ENCODE measurements at places on chromosomes 11 and 22.

GRCh38 chr22:22422629-22423112, 85.9 kb downstream of the ZNF280B start:
- DNase-seq: peak; percentile 1

GRCh38 chr11:26088391-26088790, 243.5 kb upstream of the ANO3 start:
- peak; percentile 29 for DNase-seq

DNA sequence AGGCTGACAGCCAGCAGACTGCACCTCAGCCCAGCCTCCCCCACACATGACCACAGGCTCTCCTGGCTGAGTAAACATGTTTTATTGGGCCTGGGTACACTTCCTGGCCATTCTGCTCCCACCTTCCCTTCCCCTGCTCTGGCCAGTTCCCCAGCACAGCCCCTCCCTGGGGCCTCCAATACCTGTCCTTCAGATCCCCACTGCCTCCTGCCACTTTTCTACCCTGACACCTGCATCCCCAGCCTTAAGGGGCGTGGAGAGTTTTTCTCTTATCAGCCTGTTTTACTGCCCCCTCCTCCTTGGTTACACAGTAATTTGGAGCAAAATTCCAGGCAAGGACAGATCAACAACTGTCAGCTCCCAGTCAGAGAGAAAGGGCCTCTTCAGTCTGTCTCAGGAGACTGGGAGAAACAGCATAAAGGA, at the start of gene ISX:
ISX (plus strand) TSS at position 363 of the 423 bp plus-strand sequence. CDS start 930 bp downstream, outside the sequence.
- no peak for DNase-seq

DNA sequence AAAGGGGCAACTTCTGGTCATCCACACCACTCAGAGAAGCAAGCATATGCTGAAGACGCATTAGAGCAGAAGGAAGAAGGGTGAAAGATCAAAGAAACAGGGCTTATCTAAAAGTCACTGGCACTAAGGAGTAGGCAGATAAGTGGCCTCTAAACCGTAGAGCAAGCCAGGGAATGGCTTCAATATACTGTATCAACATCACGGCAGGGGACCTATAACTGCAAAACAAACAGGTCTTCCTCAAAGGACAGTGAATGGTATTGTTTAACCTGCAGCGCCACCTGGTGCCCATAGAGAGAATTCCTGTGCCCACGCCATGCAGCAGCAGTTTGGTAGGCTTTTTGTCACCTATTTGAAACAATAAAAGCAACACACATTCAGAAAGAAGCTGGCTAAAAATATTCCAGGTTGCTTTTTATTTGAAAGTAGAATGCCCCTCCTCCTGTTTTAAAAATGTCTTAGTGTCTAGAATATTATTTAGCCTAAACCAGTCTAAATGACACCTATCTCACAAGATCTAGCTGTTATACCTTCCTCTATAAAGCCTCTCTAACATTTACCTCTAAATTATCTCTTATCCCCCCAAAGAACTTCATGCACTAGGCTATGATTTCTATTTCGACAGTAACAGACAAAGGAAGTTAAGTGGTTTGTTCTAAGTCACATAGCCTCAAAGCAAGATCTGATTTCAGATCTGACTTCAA, 21.8 kb downstream of the SNX19 start:
- no peak for DNase-seq

DNA sequence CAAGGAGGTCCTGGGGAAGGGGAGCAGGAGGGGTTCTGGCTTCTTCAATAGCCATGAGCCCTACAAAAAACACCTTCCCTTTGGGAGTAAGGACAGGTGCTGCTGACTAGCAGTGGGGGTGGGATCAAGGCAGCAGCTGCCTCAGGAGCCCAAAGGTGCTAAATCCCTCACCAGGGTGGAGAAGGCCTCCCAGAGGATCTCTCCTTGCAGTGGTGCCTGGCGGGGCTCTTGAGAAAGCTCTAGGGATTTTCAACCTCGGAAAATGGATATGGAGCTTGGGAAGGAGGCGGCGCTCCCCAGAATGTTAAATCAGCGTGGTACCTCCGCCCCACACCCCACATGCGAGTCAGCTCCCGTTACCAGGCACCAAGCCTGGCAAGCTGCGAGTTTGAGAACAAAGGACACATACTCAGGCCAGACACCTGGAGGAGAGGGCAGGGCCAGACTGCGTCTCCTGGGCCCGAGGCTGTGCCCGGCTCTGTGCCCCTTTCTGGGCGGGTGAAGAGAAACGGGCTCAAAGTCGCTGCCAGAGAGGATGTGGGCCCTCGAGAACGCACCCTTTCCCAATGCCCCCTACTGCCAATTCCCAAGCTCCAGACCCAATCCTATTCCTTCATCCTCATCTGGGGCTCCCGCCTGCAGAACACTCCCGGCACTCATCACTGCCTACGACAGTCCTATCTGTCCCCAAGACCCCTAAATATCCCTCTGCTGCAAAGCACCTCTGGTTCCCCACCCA, 139.0 kb downstream of the BRD1 start:
- DNase-seq: no peak

DNA sequence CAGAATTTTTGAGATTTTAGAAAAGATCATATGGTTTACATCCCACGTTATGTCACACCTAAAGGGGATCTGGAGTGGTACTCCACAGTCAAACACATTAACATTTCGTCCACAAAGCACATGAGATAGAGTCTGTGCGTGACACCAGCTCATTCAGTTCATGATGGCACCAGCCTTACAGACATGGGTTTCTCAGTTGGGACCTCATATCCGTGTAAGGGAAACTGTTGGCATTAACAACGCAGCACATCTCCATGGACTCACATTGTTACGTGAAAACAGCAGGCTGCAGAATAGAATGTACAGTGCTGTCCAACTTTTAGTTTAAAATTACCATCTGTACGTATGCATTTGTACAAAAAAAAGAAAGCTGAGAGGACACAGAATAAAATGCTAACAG, 14.0 kb downstream of the RIC8A start:
- no peak for DNase-seq

- DNase-seq: no peak
Observed at GRCh38 chr11:126139111-126140091, 72.0 kb downstream of the RPUSD4 start.

DNA sequence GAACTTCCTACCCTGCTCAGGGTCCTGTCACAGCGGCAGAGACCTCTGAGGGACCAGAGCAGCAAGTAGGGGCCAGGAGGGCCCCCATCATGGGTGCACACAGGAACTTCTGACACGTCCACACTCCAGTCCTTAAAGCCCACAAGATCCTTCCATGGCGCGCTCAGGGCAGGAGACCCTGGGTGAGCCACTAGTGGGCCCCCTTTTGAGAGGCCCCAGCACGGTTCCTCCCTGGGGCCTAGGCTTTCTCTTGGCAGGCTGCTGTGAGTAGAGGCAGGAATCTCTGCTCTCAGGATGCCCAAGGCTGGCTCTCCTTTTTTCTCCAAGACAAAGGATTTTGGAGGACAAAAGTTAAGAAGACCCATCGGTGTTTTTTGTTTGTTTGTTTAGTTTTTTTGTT, 22.4 kb downstream of the RPS6KA4 start:
- DNase-seq: no peak

- no peak for DNase-seq
Observed at GRCh38 chr11:119880143-119880542, 151.1 kb upstream of the NECTIN1 start.

DNA sequence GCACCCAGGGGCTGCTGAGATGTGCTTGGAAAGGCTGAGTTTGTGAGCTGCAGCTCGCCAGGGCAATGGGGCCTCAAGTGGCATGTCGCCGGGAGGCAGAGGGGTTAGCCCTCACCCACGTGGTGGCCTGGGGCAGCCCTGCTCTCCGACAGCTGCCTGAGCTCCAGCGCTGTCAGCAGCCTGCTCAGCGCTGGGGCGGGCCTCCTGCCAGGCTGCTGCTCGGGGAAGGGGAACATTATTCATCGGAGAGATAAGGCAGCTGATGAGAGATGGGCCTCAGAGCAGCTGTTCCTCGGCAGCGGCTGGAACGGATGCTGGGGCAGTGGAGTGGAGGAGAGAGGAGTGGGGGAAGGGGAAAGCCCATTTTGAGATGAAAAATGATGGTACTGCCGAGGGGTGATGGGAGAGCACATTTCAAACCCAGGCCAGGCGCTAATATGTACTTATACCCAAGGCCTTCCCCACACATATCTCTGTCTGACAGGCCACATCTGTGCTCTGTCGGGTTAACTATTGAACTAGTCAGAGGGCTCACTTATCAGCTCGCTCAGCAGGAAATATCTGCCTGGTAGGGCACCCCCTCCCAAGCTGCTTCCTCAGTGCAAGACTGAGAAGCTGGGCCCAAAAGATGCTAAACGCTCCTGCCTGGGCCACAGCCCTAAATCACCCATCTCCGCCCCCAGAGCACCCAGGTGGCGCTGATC, 79.5 kb downstream of the TIMP3 start:
- no peak for DNase-seq

DNA sequence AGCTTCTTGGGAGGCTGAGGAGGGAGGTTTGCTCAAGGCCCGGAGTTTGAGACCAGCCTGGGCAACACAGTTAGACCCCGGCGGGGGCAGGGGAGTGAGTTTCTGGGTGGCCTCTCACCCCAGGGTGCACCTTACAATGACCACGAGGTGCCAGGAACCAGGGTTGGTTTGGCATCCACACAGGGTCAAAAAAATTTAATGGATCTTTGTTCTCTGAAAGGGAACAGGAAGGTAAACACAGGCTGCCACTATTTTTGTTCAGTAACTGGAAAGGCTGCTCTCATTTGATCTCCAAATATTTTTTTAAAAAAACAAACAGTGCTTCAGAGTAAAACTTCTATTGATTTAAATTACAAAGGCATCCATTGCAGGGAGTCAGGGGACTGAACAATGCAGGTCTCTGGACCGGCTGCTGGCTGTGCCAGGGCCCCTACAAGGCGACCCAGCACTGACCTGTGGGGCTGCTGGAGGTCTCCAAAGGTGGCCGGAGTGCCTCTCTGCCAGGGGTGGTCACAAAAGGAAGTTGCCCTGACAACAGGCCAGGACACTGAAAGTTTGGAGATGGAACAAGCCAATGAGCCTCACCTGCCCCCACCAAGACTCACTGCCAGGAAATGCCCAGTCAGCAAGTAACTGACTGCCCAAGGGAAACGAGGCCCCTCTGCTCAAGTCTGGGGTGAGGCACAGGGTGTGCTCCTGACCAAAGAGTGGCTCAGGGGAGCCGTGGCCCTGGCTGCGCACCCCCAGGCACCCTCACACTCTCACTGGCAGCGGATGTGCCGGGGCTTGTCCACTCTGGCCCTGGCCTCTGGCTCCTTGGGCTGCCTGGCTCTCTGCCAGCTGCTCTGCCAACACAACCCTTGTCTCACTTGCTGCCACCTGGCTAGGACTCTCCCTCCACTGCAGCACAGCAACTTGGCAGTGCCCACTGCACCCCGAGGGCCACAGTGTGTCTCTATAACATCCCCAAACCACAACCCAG, 51.8 kb downstream of the ARFGAP3 start:
- DNase-seq: no peak

DNA sequence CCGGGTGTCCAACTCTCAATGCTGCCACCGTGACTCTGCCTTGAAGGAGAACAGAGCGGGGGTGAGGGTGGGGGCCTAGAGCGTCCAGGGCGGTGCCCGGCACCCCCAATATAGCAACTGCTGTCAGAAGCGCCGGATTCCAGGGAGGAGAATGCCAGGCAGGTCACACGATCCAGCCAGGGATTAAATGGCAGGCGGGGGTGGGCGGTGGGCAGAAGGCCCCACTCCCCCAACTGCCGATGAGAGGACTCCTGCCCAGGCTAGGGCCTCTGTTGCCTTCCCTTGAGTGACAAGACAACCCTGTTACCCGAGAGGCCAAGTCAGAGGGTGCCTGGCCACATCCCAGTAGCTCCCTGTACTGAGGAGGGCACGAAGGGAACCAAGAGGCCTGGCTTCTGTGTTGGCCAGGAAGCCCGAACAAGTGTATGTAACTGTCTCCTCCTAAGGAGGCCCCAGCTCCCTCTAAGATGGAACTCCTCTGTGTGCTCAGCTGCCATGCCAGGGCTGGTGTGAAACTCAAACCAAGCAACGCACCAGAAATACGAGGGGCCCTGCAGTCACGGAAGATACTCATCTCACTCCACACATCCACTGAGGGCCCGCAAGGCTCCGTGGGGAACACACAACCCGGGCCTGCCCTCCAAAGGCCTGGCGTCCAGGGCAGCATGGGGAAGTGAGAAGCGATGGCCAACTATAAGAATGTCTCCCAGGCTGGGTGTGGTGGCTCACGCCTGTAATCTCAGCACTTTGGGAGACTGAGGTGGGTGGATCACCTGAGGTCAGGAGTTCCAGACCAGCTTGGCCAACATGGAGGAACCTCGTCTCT, 3.0 kb downstream of the PACSIN3 start:
- no peak for DNase-seq

- DNase-seq: no peak
Observed at GRCh38 chr11:2325719-2326118, 23.9 kb downstream of the TSPAN32 start.

DNA sequence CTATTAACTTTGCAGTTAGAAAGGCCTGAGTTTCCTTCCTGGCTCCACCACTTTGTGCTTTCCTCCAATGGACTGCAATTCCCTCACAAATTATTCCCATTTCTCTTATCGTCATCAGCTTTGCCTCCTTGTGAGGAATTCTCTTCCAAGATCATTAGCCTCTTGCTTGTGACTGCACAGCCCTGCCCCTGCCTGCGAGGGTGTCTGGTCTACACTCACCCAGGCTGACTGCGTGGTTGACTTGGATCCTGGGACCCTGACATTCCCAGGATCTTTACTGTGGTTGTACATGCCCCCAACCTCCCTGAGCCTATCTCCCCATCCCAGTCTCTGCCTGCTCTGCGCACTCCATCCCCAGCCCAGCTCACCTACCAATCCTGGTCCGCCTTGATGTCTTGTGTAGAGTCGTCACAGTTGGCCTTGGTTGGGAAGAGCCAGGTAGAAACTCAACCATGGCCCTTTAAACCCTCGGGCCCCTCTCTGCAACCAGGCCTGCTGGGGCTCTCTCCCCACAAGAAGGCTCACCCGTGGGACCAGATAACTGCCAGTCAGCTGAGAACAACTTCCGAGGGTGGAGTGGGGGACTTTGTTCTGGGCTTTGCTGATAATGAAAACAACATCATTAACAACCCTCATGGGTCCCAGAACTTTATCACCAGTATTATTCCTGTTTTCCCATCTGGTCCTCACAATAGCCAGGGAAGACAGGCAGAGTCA, at the start of gene OR2AT4:
OR2AT4 (minus strand) TSS at position 421 of the 717 bp plus-strand sequence.
- no peak for DNase-seq

DNA sequence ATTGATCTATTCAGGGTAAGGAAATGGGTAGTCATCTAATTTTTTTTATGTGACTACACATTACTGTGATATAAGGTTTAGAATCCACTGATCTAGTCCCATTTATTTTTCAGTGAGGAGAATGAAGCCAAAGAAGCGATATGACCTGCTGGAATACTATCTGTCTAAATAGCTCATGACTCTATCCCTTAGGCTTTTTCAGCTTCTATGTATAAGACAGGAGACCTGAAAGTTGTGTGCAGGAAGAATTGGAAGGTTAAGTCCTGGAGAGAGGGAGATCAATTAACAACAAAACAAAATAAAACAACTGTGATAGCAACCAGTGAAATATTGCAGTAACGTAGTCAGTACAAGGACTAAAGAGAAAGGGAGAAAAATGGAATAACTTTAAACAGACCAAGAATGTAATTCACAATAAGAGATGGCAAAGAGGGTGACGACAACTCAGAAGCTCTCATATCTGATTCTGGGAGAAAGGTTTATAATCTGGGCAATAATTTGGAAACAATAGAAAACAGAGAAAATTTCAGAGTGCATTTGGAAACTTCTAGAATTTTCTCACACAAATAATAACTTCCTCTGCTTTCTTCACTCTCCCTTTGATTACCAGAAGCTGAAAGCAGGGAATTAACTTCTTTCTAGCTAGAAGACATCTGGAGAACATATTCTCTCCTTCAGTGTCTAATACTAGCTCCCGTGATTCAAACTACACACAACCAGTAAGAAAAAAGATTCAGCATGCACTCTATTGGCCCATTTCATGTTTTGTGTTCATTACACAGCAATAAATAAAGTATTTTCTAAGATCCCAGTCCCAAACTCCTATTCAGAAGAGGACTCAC, 19.2 kb upstream of the CASP12 start:
- no peak for DNase-seq
